ENCODE measurements at places on chromosomes 7 and 10.

DNA sequence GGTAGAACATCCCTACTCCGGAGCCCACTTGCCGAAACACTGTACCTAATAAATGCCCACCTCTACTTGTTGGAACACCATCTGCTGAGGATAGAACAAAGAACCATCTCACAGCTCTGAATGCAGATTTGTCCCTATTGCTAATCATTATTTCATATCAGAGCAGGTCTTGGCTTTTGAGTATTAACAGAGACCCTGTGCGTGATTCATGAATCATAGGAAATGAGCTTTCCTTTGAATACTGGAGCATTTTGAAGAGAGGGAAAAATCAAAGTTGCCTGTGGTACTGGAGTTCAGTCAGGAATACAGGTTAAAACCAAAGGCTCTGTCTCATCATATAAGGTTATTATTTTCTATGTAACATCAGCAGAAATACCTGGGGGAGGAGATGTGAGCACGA, 1132.3 kb downstream of the XPNPEP1 start:
- DNase-seq = no peak

GRCh38 chr7:73960548-73960947, 67.4 kb upstream of the ELN start:
- DNase-seq = no peak

DNA sequence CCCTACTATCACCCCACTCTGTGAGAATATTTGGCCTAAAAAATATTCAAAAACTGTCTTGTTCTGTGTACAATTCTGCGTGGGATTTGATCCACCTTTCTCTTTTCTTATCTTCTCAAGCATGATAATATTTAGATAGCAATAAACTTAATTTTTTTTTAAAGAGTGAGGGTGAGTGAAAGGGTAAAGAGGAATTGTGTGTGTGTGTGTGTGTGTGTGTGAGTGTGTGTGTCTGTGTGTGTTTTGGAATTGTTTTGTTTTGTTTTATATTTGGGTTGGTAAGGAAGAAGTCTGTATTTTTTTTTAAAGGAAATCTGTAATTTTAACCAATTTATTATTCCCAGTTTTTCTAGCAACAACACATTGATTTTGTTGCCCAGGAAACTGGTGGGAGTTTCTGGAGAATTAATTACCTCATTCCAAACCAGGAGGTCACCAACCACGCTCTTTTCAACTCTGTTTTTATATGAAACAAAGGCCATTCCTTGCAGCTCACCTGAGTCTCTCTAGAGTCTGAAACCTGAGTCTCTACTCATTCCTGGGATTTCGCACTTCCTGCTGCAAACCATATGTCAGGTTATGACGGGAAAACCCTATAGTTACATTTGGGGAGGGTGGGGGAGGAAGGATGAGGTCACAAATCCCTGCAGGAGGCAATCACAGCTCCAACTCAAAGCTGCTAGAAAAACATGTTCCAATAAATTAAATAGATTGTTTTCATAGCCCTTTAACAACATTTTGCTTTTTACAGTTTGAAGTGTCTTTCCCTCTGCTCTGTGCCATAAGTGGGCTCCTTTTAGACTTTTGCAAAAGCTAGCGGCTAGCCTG, 38.1 kb upstream of the XPNPEP1 start:
- DNase-seq = no peak

GRCh38 chr7:157615852-157616251, 279.0 kb downstream of the DNAJB6 start:
- DNase-seq = no peak

DNA sequence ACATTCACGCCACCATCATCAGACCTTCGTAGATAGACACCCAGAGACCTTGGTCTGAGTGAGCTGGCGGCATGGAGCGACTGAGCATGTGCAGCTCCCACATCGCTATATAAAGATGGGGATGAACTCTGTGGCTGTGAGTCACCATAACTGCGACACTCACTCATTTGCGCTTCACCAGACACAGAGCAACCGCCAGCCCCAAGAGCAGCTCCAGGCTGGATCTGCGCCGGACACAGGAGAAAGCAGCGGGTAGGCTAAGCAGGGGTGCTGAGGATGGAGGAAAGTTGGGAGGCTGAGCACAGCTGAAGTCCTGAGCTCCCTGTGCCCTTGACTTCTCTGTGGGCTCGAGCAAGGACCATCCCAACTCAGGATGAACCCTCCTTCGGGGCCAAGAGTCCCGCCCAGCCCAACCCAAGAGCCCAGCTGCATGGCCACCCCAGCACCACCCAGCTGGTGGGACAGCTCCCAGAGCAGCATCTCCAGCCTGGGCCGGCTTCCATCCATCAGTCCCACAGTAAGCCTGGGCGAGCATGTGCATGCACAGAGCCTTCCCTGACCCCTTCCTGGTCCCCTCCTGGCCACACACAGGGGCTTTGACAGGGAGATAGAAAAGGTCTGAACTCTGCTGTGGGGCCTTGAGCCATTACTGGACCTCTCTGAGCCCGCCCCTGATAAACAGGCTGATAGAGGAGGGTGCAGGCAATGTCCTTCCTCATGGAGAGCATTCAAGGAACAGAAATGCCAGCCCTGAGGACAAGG, at the start of gene OPN4:
Gene OPN4 (plus strand): TSS at position 137 of the 762 bp plus-strand sequence. CDS start 237 bp downstream, at position 374.
- no peak for DNase-seq

DNA sequence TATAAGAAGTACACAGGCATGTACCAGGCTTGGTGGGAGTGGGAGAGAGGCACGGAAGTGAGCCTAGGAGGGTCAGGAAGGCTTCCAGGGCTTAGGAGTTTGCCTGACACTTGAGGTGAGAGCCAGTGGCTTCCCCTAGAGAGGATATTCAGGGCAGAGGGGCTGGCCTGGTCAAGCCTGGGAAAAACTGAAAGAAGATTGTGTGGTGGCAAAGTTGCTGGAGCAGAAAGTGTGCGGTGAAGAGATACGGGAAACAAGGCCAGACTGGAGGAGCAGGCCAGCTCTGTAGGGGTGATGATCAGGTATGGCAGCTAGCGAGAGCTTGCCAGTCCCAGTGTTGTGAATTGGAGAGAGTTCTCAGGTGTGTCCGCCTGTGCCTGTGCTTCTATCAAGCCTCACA, 129.9 kb downstream of the CCNY start:
- DNase-seq = no peak

DNA sequence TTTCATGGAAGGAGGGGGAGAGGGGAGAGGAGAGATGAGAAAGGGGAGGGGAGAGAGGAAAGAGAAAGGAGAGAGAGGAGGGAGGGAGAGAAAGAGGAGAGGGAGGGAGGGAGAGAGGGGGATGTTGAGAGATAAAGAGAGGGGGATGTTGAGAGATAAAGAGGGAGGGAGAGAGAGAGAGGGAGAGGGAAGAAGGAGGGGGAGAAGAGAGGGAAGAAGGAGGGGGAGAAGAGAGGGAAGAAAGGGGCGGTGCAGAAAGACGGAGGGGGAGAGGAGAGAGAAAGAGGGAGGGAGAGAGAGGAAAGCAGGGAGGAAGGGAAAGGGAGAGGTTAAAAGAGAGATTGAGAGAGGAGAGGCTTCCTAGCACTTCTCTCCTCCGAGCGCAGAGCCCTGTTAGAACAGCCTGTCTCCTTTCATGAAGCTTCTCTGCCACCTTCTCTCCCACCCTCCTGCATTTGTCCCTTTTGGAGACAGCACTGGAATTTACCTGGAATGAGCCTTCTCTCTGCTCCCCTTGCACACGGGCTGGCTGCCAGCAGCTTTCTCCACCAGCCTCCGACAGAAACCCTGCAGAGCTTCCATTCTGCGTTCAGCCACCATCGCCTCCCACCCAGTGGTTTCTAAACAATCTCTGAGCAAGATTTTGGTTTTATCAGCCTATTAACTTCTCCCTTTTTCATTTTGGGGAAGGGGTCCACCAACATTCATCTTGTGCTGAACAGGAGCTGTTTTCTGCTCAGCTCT, 74.0 kb upstream of the CARD11 start:
- no peak for DNase-seq

DNA sequence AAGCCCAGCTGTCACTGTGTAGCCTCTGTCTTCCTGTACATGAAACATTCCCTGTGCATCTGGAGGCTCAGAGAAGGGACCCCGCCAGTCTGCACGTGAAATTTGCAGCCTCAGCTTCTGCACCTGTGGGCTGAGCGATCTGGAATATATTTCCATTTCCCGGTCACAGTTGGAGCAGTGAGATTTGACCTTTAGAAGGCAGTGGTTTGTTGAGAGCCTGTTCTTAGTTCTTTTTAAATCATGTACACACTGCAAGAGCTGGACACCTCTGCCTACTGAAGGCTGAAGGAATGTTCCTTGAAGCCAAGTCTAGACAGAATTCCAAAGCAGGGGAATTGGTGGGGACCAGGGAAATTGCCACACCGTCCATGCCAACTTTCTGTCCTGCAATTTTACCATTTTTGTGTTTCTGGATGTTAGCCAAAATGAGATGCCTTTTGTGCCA, 706.6 kb downstream of the INHBA start:
- no peak for DNase-seq

GRCh38 chr7:132171130-132171576, 405.1 kb downstream of the PLXNA4 start:
- DNase-seq = no peak

GRCh38 chr7:95718577-95719410, 53.6 kb upstream of the DYNC1I1 start:
- DNase-seq = no peak

- DNase-seq = no peak
Measured at GRCh38 chr7:134891262-134891695, 95.0 kb upstream of the AGBL3 start.

GRCh38 chr10:93357680-93358079, 124.5 kb downstream of the MYOF start:
- no peak for DNase-seq

GRCh38 chr10:65470986-65471385, 1454.8 kb upstream of the LRRTM3 start:
- DNase-seq = no peak

DNA sequence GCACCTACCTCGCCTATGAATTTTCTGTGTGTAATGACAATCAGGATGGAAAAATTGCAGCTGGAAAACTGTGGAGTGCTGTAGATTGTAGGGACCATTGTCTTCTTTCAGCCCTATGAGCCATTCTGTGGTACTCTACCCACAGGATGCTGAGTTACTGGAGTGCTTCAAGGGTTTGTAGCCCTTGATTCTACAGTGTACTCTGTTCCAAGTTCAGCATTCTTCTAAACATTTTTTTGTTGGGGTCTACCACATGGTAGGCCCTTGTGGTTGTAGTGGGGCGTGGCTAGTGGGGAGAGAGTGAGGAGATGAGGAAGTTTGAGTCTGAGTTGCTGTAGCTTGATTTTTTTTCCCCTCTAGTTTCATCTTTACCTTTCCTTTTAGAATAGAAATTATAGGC, 33.5 kb downstream of the REEP3 start:
- peak; percentile 30 for DNase-seq

DNA sequence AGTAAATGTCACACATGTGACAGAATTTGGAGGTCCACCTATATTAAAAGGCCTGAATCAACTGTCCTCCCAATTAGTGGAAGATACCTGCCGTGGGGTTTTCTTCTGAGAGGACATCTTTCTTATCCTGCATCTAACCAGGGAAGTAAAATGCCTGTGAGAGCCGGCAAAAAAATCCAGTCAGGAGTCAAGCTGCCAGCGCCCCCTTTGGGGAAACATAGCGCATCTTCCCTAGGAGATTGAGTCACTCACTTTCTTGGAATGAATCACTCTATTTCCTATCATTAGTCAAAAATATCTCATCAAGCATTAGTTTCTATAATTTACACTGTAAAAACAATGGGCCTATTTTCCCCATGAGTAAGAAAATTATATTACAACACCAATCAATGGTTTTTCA, 66.4 kb upstream of the ANK3 start:
- no peak for DNase-seq

- DNase-seq = no peak
Measured at GRCh38 chr7:95405800-95406199, 9.6 kb upstream of the PON3 start.

DNA sequence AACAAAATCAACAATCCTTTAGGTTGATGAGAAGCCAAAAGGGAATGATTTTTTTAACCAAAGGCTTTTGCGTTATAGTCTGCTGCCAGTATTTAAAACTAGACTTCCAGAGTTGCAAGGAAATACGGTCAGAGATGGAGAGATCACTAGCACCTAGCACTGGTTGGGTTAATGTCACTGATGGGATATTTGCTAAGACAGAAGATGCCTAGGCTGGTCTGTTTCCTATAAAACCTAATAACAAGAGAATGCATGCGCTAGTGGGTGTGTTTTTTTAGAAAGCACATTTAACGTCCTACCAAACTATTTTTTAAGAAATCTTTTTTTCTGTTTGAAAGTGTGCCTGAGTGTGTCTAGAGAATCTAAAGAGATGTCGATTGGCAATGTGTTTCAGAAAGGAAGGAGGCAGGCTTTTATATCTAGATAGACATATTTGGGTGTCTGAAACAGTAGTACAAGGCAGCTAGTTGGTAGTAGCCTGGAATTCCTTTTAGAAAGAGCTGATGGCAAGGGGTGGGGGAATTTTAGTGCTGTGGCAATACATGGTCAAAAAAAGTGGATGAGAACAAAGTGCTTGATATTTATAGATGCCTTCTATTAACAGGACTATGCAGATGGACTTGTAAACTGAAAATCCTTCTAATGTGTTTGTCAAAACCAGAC, 863 bp downstream of the CALD1 start:
- no peak for DNase-seq

DNA sequence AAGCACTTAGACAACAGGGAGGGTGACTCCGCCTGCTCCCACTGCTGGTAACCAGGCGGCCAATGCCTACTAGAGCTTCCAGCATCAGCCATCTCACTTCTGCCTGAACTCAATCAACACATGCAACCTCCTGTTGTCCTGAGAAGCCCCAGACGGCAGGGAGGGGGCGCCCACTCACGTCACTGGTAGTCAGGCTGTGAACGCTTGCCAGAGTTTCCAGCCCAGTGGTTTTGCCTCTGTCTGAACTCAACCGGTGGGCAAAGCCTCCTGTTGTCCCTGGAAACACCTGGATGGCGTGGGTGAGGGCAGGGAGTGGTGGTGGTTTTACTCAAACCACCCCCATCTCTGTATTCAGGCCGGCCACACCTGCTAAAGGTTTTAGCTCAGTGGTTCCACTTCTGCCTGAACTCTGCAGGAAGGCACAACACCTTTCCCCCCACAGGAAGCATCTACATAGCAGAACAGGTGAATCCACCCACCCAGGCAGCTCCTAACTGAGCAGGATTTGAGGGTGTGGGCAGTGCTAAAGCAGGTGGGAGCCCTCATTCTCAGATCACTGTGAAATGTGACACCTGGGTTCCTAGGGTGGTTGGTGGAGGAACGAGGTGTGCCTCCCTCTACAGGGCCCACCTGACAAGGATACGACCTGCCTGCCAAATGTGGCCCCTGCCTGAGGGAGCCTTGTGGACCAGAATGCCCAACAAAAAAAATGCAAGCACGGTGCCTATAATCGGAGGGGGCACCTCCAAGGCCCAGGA, 563.0 kb upstream of the SEMA3D start:
- no peak for DNase-seq

DNA sequence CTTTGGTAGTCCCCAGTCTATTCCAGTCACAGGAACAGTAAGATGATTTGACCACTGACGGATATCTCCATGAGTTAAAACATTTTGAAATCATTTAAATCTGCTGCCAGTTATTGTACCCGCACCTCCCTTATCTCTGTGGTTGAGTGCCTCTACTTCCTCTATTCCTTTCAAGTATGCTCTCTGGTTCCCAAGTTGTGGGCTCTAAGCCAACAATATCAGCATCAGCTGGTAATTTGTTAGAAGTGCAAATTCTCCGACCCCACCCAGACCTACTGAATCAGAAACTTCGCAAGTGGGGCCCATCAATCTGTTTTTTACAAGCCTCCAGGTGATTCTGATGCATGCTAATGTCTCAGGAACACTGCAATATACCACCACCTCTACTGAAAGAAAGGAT, 235.5 kb downstream of the CCSER2 start:
- DNase-seq = no peak

GRCh38 chr10:15809450-15809849, 50.9 kb downstream of the MINDY3 start:
- DNase-seq = no peak

- DNase-seq = no peak
Measured at GRCh38 chr7:40301486-40302068, 166.8 kb downstream of the SUGCT start.

All from CD4-positive, alpha-beta T cell treated with Interferon gamma for 1 hour (primary cell).